Fibroblast of pulmonary artery (primary cell): ENCODE measurements at places on chromosomes 13 and 19.

DNA sequence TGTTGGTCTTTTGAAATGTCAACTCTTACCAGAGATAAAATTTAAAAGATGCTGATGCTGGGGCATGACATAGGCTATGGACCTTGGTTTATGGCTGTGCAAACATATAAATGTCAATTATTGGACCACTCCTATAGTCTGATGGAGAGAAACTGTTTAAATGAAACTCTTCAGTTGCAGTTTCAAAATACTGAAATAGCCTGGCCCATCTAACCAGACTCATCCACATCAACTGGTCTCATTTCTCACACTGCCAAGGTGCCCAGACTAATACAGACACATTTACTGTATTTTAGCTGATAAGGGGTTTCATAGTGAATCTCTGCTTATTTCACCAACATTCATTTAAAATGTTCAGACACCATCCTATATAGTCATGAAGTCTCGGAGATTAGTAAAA, 19.9 kb downstream of the SERPINE3 start:
- DNase-seq = no peak

DNA sequence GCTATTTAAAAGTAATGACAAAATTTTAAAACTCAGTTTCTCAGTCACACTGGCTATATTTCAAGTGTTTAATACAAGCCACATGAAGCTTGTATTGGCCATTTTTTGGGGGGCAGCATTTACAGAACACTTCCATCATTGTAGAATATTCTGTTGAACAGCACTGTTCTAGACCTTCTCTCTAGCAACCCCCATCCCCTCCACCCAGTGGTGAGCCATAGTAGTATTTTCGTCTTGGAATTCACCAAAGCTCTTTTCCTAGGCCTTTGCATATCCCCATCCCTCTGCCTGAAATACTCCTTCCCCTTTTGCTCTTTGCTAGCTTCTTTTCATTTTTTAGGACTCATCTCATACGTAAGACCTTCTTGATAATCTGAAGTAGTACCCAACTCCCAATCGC, 99.5 kb downstream of the ZC3H13 start:
- no peak for DNase-seq

DNA sequence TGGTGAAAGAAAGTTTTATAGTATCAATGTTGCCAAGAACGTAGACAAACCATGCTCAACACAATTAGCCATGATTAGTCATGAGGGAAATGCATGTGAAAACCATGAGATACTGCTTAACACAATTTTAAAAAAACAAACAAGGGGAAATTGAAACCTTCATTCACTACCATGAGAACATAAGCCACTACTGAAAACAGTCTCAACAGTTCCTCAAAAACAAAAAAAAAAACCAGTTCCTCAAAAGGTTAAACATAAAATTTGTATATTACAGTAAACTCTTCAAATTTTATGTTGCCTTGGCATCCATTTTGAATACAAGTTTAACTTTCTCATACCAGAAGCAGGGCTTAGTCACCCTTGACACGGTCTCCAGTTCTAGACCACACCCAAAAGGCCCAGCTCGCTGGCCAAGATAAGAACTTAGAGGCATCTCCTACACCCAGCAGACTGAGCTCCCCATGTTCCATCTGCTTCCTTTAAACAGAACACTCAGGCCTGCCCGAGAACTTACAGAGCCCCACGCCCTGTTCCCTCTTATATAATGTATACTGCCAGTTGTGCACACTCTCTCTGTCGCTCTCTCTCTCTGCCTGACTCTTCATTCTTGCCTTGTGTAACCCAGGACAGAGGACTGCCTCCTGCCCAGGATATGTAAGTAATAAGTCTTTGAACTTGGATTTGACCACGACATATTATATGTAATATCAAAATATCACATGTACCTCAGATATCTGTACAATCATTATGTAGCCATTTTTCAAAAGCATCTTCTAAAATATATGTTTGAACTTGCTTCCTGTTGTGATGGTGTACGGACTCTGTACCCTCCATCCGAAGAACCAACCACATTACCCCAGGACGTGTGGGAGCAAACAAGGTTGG, 67.4 kb downstream of the STK24 start:
- DNase-seq = peak; percentile 85

GRCh38 chr19:35843676-35844481, 8.4 kb downstream of the NPHS1 start:
- DNase-seq = no peak

DNA sequence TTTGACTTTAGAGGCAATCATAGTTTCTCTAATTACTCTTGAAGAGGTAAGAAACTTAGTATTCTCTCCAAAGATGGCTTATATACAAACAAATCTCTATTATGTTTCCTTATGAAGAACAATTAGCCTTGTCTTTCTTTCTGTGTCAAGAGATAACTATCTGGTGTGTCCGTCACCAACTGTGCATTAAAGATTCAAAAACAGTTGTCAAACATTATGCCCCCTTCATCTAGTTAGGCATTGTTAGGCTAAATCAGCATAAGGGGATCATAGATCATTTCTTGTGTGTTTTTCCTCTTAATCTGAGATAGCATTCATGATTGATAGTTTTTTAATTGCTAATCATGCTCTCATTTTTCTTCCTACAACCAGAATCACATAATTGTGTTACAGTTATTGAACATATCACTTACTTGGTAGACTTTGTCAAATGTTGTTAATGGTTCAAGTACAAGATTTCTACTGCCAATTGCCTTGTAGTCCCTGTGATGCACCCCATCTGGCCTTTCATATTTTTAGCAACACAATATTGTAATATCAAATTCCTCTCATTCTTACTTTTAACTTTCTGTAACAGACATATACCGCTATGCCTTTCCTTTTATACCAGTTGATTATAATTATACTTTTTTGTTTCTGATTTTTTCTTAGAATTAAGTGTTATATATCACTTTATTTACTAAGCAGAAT, 612.7 kb downstream of the SLITRK6 start:
- DNase-seq = no peak

- DNase-seq = no peak
These were observed 3.3 kb upstream of the C3 start for GRCh38 chr19:6723738-6724137.

- DNase-seq = no peak
These were observed 2.5 kb downstream of the LIPE start for GRCh38 chr19:42424712-42425131.

- DNase-seq = no peak
These were observed 47.1 kb upstream of the MAP3K10 start for GRCh38 chr19:40144151-40144550.

GRCh38 chr19:49645592-49645991, 3.6 kb downstream of the SCAF1 start:
- DNase-seq = no peak

DNA sequence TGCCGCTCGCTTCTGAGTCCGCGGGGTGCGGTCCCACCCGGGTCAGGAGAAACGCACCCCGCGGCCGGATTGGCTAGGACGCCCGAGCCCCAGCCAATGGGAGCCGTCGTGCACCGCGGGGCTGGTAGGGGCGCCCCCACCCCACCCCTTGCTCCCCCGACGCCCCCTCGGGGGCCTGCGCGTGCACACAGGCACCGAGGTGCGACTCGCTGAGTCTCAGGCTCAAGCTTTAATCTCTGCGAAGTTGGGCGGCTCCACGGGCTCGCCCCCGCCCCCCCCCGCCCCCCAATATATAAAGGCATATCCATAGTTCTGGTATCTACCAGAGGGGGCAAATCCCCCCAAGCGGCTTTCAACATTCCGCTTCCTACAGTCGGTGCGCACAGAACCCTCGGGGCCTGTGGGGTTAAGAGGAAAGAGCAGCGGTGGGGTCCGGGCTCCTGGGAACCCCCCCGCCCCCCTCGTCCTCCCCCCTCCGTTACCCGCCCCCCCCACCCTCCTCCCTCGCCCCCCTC, at the start of gene COX6B2:
TSS of gene COX6B2 (minus strand) at position 22 of the 515 bp plus-strand sequence. CDS start 198 bp downstream, outside the sequence.
- DNase-seq = no peak

GRCh38 chr19:55540619-55541018, 3.7 kb upstream of the SBK2 start:
- no peak for DNase-seq

DNA sequence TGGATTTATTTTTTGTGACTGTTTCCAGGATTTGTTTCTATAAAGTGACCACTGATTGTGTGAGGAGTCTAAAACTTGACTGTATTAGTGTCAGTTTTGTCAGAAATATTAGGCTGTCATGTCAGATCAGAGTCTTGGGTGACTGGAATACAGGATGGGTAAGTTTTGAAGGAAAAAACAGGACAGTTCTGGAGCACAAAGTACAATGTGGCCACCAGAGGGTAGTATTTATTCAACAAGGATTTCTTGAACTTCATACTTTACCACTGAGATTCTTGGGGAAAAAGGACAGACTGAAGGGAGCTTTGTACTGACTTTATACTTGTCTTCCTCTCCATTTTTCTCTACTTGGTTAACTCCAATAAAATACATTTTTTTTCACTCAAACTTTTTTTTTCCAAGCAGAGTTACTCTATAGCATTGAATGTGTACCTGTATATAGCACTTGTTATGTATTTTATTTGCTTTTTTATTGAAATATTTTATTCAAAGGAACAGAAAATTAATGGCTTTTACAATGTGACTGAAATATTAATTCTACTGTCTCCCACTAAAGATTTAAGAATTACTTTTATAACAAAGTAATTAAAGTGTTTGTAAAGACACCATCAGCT, 51.1 kb downstream of the LMO7 start:
- peak; percentile 71 for DNase-seq

- no peak for DNase-seq
These were observed 14.3 kb downstream of the FZR1 start for GRCh38 chr19:3520166-3521103.

DNA sequence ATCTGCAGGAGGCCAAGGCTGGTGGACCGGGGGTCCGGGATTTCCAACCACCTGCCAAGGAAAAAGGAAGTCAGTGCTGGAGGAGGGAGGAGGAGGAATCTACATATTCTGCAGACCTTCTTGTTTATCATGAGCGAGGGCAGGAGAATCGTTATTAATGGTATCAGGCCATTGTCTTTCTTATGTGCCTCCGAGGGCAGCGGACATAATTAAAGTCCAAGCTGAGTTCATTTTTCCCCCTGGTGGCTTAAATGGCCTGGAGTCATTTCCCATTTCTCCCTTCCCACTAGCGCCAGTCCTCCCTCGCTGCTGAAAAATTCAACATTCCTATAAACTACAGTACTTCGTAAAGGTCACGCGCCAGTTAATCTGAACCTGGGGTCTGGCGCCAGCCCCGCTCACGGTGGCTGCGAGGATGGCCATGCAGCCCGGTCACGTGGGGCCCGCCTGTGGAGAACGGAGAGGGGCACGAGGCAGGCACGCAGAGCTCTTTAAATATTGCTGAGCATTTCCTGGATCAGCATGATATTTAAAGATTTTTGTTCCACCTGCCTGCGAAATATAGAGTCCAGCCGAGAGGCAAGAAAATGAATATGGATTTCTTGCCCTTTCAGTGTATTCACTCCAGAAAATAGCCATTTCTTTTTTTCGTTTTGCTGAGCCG, 85.2 kb upstream of the PCDH8 start:
- no peak for DNase-seq

DNA sequence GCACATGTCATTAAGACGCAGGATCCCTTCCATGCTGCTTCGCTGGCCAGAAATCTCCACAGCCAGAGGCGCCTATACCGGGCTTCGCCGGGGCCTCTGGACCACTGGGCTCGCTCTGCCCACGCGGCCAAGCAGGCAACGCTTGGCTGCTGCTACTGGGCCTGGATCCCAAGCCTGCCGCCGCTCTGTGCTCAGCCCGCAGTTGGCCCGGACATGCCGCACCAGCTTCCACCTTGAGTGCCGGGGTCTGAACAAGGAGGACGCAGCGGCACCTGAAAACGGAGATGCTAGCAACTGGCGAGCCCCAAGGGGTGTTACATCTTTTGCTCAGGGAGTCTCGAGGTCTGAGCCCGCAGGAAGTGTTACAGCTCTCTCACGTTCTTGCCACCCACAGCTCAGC, 409.9 kb upstream of the SGCG start:
- no peak for DNase-seq

- no peak for DNase-seq
These were observed 11.7 kb downstream of the SPRY2 start for GRCh38 chr13:80329250-80329649.

- no peak for DNase-seq
These were observed 214.8 kb downstream of the COG6 start for GRCh38 chr13:39870197-39870747.

DNA sequence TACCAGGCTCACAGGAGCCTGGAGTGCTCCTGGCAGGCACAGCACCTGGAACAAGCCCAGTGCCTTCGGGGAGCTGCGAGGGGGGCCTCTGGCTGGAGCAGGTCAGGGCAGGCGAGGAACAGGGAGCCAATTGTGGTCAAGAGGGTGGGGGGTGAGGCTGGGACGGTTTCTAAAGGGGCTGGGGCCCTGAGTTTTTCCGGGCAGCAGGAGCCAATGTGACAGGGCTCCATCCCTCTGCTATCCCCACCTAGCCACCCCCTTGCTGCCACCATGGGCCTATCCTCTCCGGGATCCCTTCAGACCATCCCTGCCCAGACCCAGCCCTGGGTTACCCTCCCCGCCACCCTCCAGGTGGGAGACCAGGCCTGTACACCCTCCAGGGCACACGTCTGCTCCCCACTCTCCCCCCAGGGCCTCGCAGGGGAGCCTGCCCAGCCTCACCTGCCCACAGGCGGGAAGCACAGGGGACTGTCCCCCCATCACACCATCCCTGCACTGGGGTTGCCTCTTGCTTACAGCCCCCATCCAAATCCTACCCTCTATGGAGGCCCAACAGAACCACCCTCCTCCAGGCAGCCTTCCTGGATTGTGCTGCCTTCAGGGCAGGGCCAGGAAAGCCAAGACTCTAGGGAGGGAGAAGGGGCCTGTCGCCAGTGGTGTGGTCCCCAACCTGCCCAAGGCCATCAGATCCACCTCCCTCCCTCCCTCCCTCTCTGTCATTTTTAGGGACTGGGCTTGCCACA, 121.0 kb downstream of the URI1 start:
- DNase-seq = no peak

- no peak for DNase-seq
These were observed 8.9 kb downstream of the RASL11A start for GRCh38 chr13:27279506-27279905.

DNA sequence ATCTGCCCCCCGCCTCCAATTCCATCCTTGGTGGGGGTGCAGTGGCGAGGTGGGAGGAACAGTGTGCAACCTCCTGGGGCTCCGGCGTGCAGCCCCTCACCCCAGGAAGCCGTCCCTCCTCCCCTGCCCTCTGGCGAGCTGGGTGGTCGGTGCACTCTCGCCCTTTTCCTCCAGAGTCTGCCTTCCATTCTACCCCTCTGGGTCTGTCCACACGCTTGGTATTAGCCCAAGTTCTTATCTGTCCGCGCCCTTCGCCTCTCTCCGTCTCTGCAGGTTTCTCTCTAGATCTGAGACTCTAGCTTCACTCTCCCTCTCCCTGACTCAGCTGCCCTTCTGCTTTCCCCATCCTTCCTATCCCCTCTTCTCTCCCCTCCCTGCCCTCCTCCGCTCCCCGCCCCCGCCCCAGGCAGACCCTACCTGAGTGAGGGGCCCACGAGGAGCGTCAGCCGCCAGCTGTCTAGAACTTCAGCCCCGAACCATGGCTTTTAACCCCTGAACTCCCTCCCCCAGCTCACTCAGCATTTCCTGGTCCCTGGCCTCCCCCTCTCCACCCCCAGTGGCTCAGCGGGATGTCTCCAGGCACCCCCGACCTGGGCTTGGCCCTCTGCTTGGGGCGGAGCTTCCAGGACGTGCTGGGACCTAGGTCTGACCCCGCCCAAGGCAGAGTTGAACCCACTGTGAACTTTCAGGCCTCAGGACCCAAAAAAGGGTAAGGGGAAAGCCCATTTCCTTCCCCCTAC, 499 bp upstream of the KLK13 start:
- no peak for DNase-seq
